ENCODE measurements at places on chromosomes 3 and 15.

GRCh38 chr15:60006873-60007272 is 2.8 kb downstream of the FOXB1 start:
- DNase-seq: no peak

DNA sequence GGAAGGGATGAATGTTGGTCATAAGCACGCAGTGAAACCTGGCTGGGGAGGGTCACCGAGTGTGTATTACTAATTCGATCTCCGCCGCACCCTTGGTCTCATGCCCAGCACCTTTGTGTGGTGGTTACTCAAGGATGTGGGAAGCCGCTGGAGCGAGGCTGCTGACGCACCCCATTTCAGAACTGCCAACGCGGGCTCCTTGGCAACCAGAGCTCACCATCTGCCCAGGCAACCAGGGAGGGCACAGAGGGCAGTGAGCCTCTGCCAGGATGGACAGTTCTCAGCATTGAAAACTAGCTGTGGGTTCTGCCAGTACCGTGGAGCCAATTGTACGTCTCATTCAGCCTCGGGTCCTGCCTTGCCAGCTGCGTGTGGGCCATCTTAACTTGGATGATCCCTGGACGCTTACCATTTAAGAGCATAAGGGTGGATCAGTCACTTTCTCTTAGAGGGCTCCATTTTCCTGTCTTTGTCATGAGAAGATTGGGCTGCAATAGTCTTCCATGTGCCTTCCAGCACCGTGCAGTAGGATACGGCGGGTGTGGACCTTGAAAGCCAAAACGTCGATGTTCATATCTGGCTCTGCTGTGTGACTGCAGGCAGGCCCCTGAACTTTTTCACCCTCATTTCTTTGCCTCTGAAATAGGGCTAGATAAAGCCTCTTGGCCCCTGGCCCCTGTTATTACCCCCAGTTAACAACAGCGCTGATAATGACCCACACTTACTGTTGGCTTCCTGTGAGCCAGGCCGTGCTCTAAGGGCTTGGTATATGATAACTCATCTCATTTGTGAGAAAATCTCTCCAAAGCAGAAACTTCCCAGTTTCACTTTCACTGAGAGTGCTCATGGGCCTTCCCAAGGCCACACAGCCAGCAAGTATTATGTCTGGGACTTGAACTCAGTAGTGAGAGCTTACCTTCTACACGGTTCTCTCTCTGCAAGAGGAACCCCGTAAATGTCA is 238.8 kb downstream of the OPA1 start:
- no peak for DNase-seq

DNA sequence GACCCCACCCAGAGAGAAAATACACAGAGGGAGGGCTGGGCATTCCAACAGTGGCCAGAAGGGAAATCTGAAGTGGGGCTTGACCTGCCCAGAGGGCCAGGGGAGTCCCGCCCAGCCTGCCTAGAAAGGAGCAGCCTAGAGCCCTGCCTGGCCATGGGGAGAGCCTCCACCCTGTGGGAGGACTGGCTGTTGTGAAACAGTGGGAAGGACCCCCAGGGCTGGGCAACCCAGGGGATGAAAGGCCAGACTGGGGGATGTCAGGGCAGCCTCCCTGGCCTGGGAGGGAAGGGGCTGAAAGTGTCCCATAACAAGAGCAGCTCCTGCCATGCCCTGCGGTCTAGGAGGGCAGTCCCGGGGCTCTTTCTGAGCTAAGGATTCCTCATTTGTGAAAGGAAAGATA is 69.0 kb downstream of the SLC12A8 start:
- no peak for DNase-seq

DNA sequence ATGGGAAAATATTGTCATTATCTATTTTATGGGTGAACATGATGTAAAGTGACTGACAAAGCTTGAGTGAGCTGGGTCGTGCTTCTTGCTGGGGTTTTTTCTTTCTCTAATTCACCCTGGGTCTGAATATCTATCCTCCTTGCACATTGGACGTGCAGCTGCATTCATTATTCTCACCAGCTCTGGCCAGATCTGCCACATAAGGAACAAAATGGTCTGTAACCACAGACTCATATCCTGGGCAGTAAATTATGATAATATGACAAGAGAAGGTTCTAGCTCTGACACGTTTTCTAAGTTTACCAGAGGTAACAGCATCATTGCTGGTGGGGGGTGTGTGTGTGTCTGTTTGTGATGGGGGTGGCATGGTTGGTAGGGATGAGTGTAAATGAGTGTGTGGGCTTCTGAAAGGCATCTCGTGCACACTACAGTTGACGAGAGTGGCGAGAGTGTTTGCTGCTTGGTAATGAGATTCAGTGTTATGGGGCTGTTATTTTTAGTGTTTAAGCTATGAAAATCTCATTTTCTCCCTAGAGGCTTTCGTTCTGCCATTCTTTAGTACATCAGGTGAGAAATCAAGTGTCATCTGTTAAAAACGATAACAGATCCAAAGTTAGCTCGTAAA is 418.4 kb downstream of the PDCD6IP start:
- no peak for DNase-seq

DNA sequence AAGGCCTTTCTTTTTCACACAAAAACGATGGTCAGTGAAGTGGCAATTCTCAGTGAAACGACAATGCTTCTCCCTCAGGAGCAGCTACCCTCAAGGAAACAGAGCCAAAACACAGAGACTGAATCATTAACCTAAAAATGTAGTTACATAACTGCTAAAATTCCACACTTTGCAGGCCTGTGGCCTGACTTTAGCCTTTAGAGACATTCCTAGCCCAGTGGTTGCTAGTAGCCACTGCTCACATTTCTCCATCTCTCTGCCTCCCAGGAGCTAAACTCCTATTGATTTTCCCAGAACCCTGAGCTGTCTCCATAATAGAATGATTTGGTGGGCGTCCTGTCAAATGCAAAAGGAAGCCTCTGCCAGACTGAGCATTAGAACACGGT is 630.1 kb upstream of the KCNMB2 start:
- no peak for DNase-seq

DNA sequence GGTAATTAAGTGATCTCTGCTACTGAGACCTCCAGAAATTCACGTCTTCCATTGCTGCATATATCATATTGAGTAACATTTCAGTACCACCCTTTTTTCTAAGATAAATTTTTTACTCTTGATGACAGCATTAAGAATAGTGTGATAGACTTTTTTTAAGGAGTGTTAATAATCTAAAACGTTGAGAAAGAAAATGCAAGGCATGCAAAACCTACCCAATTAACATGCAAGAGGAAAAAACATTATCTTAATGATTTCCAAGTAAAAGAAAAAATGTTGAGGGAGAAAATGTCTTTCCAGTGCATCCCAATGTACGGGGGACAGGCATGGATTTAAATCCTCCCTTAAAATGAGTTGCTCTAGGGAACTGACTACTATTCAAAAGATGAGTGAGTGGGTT is 740 bp downstream of the CLDN16 start:
- DNase-seq: no peak

- no peak for DNase-seq
Measured at GRCh38 chr15:69930754-69931153, 167.0 kb downstream of the TLE3 start.

GRCh38 chr3:181455276-181455675 is 256.4 kb upstream of the SOX2 start:
- DNase-seq: no peak

DNA sequence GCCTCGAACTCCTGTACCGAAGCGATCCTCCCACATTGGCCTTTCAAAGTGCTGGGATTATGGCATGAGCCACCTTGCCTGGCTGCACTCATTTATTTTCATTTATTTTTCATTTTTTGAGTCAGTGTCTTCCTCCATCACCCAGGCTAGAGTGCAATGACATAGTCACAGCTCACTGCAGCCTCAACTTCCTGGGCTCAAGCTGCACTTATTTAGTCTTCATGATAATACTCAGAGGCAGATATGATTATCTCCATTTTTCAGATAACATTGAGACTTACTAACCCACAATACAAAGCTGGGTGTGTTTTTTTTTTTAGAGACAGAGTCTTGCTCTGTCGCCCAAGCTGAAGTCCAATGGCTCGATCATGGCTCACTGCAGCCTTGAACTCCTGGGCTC is 10.0 kb downstream of the PRKCI start:
- no peak for DNase-seq

DNA sequence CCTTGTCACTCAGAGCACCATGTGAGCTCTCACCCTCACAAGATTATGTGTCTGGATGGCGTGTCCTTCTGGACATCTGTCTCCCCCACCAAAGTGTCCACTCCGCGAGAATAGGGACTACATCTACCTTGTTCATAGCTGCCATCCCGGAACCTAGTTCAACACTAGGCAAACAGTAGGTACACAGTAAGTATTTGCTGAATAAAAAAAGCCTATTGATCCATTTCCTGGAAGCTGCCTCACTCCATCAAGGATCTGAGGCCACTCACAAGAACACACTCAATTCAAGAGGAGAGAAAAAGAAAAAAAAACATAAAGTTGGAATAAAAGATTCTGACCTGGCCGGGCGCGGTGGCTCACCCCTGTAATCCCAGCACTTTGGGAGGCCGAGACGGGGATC is 11.2 kb upstream of the ALAS1 start:
- DNase-seq: no peak

- no peak for DNase-seq
Measured at GRCh38 chr15:86041399-86041798, 38.3 kb upstream of the AGBL1 start.

DNA sequence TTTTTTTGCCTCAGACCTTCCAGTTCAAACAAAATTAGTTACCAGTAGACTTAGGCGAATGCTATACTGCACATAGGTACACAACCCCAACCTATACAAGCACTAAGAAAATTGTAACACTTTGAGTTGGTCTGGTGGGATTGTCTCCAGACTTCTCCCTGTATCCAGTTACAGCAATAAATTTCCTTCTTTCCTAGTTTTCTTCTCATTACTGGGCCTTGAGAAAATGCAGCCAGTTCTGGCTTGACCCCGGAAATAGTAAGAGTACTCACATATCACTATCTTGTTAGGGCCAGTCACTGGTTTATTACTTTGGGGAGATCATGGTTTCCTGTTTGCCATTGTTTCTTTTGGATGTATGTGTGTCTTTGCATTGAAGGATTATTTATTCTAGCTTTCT is 868.4 kb downstream of the DIPK2A start:
- DNase-seq: no peak

GRCh38 chr3:151477591-151478334 is 16.9 kb upstream of the IGSF10 start:
- DNase-seq: no peak

DNA sequence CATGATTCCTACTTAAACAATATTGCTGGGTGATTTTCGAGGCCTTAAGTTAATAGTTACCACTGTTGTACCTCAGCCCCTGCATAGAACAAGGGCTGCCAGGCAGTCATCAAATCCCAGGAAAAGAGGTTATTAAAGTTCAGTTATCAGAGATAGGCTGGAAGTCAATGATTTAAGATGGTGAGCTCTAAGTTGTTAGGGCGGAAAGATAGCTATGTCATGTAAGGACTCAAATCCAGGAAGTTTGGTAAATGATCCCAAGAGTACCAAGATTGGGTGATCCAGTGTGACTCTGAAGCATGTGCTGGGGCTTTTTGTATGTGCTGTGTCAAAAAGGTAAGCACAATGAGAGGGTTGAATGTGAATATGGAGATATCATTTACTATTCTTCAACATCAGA is 287.9 kb downstream of the NLGN1 start:
- no peak for DNase-seq

DNA sequence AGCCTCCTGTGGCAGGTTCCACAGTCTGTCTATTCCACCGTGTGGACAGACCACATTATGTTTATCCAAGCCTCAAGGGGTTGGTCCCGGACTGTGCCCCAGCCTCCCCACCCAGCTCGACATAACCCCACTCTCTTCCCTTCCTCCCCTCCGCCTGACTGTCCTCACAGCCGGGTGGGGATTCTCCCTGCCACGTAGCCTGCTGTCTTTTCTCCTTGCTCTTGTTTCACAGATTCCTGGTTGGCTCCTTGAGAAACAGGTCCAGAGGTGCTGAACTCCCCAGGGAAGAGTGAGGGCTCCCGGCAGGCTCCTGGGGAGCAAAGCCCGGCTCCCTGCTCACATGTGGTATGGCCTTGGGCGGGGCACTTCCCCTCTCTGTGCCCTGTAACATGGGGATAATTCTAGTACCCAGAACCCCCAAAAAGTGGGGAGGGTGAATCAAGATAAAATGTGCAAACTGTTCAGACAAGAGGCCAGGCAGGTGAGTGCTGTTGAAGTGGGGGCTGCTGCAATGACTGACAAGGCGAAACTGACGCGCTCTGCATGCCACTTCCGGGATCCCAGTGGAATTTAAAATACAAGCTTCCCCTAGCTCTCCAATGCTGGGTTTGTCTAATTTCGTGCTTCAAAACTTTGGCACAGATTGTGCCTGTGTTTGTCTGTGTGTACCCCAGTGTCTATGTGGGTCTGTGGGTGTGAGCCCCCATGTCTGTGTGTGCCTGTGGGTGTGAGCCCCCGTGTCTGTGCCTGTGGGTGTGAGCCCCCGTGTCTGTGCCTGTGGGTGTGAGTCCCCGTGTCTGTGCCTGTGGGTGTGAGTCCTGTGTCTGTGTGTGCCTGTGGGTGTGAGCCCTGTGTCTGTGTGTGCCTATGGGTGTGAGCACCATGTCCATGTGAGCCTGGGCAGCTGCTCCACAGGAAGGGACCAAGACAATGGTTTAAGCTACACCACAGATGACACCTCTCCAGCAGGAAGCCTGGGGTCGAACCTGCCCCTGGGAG is 160.6 kb upstream of the IQSEC1 start:
- no peak for DNase-seq

- DNase-seq: no peak
Measured at GRCh38 chr3:117695871-117696645, 986.5 kb downstream of the TUSC7 start.

DNA sequence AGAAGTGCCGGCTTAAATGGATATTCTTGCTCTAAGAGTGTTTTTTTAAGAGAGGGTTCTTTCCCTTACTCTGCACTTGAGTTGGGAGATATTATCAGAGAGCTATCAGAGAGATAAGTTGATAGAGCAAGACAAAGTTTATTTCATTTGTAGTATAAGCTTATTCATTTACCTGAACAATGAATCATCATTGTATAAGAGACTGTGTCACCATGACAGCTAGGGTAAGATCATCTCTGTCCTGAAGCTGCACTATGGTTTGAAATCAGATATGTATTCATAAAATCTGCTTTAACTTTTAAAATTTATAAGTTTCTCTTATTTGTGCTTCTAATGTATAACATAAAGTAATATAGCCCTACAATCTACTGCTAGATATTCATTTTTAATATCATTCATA is 128.1 kb upstream of the ARL6 start:
- DNase-seq: no peak

DNA sequence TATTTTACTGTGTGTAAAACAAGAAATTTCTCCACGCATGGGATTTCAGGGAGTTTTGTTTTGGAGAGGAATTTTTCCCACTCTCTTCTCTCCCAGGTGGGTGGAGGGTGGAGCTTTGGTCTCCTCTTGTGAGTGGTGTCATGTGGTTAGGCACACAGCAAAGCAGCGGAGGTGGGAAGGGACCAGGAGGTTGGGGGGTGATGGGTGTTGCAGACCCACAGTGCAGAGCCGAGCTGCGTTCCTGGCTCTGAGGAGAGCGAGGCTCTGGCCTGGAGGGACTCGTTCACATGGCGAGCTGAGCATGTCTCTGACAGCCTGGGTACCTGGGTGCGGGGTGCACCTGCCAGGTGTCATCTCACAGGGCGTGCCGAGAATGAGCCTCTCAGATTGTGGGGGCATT is 87.8 kb downstream of the RYR3 start:
- no peak for DNase-seq

All from effector CD4-positive, alpha-beta T cell (primary cell).